ENCODE measurements at places on chromosomes 6 and 20.

- no peak for DNase-seq
Measured at GRCh38 chr20:48238326-48238725, 453.0 kb upstream of the SULF2 start.

DNA sequence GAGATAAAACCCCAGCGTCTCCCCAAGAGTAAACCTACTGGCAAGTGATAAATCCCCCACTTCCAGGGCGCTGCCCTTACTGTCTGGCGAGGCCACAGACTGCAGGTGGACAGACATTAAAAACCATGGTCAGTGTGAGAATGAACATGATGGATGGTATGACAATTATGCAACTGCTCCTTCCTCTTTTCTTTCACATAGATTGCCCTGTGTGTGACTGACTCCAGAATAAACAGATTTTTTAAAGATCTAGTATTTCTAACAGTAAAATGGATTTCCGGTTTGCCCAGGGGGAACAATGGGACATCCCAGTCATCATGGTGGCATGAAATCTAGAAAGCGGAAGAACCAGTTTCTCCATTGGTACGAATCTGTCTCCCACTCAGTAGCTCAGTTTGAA, 153.7 kb downstream of the FOXC1 start:
- DNase-seq, result no peak

- no peak for DNase-seq
Measured at GRCh38 chr20:50930976-50931305, 296 bp downstream of the ADNP start.

DNA sequence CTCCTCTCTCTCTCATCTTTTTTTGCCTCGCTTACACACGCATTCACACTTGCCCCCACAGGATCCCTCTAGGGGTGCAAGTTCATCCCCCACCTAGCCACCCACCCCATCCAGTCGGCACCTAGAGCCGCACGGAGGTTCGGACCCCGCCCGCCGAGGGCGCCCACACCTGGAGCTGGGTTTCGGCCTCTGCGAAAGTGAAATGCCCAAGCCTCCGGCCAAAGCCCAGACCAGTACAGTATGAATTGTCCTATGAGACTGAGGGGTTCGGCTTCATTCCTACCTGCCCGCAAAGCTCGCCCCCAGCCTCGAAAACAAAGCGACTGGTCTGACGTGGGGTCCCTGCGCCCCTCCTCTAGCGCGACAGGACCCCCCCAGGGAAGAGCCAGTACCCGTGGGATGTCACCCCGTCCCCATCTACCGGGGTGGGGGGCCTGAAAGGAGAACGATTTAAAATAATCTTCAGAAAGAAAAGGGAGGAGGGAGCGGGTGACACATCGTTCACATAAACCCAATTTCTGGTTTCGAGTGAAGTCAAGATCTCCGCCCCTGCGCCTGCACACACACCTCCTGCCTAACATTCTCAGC, 1.5 kb downstream of the TFAP2A start:
- no peak for DNase-seq

GRCh38 chr6:47736083-47736700, 37.8 kb downstream of the ADGRF4 start:
- peak; percentile 27 for DNase-seq

DNA sequence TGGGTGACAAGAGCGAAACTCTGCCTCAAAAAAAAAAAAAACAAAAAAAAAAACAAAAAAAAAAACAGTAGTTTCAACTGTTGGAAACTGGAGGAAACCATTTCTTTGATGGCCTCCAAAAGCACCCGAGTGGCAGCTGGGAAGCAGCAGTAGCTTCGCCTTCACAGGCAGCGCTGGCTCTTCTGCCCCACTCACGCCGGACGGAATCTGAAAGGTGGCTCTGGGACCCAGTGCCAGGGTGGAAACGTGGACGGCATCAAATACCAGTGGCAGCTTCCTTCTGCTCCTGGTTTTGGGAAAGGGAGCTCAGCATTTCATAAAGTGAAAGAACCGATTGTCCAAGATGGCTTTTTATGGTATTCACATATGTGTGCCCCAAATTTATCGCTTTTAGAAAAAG, 159.4 kb downstream of the SMOC2 start:
- DNase-seq, result no peak
